ENCODE measurements at places on chromosomes 6 and 20. TPM values are rescaled to one million over a fixed set of nuclear protein-coding genes. Genes with fewer than 3 reads are reported as not detected.

Gene EYA4
- not detected for total RNA-seq

Gene GSTA2
- total RNA-seq, result not detected

Gene KDM1B
- 8.6 TPM for total RNA-seq

Gene ADAM33
- not detected for total RNA-seq

Gene IMPG1
- total RNA-seq, result not detected

Gene IP6K3
- not detected for total RNA-seq

Gene RNF39
- not detected for total RNA-seq

Gene RNGTT
- 25.9 TPM for total RNA-seq

Gene IDH3B
- total RNA-seq, result 121 TPM

Gene NOTCH4
- total RNA-seq, result 0.37 TPM

Gene MYBL2
- 108 TPM for total RNA-seq

Gene CRNKL1
- 25.1 TPM for total RNA-seq

Gene C20orf202
- 0.12 TPM for total RNA-seq

Gene CD93
- total RNA-seq, result 1.5 TPM

Gene HTR1B
- not detected for total RNA-seq

Gene TOX2
- total RNA-seq, result 1.4 TPM

Gene TP53TG5
- not detected for total RNA-seq

Gene SIRPG
- total RNA-seq, result 33.8 TPM

Gene HCRTR2
- not detected for total RNA-seq

Gene NTSR1
- not detected for total RNA-seq

Gene TAP1
- total RNA-seq, result 275 TPM

Gene CTCFL
- total RNA-seq, result not detected

Gene BTBD3
- 14.8 TPM for total RNA-seq

Gene STMND1
- not detected for total RNA-seq

Gene MUC21
- total RNA-seq, result not detected

Gene BHLHE23
- total RNA-seq, result not detected

Gene MEP1A
- not detected for total RNA-seq

Gene TRIM10
- 0.09 TPM for total RNA-seq

Gene GSTA1
- not detected for total RNA-seq

Gene SLC22A3
- total RNA-seq, result not detected

Gene SCRT2
- total RNA-seq, result not detected

Gene TBC1D32
- total RNA-seq, result 8.1 TPM

Gene ATP6V1G2
- total RNA-seq, result 0.89 TPM

Data from activated CD4-positive, alpha-beta T cell treated with anti-CD3 and anti-CD28 coated beads, Interleukin-2, amount 10 ng/mL, durations not matched to agents 24 days and 14 days (primary cell).